ENCODE measurements at places on chromosomes 1 and 21.

- no peak for DNase-seq
Observed at GRCh38 chr1:210587566-210587965, 258.9 kb downstream of the HHAT start.

DNA sequence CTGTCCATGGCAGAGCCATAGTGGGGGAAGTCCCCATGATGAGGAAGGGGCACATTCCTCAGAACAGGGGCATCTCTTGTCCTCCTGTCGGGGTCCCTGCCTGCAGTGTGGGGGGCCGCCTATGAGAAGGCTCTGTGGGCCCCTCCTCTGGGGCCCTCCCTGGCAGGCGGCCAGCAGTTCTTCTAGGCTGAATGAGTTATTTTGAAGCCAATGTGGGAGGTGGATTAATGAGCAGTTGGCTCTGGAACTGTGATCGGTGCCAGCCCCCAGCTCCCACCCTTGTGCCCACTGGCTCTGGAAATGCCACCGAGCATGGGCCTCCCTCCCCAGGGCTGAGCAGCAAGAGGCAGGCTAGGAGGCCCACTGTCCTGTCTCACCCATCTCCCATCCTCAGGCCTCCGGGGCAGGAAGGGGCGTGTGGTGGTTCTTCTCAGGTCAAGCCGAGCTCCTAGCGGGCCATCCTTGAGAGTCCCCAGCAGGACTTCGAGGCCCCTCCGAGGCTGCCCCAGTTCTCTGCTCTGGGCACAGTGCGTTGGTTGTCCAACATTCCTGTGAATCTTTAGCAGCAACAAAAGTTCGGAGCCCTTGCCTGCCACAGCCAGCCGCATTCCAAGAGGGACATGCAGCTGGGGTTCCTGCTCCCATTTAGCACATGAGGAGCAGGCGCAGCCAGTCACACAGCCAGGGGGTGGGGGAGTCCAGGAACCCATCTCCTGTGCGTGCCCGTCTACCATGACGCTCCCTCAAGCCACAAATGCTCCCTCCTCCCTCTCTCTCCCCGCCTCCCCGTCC, 57.2 kb downstream of the EDN2 start:
- no peak for DNase-seq

GRCh38 chr1:119593805-119594204, 54.3 kb downstream of the ZNF697 start:
- DNase-seq = no peak

DNA sequence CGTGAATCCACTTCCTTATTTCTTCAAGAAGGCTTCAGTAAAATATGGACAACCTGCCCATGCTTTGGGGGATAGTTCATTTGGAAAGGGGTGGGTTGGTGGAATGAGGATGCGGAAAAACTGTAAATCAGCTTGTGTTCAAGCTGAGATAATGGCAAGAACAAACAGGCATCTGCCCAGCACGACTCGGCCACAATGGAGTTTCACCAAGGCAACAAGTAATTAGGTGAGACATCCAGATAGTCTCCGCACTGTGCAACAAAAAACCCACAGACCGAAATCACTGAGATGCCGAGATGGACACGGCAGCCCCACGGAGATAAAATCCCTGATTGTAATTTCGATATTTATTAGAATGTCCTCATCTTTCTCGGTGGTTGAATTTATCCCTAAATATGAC, 455.2 kb downstream of the AJAP1 start:
- DNase-seq = no peak

GRCh38 chr1:243396876-243397275, 141.0 kb downstream of the SDCCAG8 start:
- no peak for DNase-seq

GRCh38 chr1:236489710-236490377, 33.9 kb upstream of the LGALS8 start:
- DNase-seq = no peak

DNA sequence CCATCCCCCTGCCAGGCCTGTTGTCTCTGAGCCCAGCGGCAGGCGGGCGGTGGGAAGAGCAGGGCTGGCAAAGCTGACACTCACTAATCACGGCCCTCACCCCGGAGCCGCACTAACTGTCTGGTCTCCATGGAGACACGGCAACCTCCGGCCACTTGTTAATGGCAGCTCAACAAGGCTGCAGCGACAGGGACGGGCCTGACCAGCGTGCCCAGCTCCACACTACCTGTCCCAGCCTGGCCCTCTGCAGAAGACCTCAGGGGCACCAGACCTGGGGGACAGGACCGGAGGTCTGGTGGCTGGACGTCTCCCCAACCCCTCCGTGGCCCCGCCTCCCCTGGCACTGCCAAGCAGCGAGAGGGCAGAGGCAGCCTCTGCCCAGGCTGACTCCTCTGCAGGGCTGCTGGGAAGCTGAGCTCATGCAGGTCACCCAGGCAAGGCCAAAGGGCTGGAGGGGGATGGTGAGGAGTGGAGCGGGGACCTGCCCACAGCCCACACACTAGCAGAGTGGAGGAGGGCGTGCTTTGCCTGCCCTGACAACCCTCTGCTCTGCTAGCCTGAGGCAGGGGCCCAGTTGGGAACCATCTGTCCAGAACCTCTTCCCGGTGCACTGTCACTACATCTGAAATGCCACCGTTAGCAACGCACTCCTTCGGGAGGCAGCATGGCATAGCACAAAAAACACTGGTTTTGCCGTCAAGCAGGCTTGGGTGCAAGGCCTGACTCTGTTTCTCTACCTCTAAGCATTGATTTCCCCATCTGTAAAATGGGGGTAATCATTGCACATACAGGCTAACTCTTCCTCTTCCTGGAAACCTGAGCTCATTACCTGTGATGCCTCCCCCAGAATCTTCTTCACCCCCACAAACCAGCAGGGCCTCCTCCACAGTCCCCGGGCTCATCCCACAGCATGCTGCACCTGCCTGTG, 29.6 kb upstream of the WASF2 start:
- no peak for DNase-seq

DNA sequence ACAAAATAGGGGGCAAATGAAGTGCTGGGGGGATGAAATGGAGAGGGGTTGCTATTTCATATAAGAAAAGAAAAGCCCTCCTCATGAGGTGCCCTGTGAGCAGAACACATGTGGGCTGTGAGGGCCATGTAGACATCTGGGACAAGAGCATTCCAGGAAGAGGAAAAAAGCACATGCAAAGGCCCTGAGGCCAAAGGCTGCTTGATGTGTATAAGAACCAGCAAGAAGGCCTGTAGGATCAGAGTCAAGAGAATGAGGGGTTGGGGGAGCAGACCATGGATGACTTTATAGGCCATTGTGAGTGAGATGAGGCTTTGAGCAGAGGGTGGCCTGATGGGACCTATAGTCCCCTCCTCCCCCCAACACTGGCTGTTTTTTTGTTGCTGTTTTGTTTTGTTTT, 7.7 kb upstream of the RAB4A start:
- no peak for DNase-seq

DNA sequence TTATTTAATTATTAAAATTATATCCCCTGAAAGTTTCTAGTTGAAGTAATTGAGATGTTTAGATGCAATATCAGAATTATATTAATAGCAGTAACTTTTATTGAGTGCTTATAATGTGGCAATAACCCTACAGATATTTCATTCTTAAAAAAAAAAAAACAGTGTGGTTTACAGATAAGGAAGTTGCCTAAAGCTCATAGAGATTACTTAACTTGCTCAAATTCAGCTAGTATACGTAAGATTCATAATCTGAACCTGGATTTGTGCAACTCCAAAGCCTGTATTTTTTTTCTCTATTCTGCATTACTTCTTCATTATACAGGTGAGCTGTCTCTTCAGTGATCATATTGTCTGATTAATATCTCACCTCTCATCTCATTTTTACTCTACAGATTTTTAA, 156.0 kb upstream of the PTBP2 start:
- DNase-seq = no peak

GRCh38 chr1:32962248-32962896, 2.2 kb downstream of the RNF19B start:
- DNase-seq = no peak

DNA sequence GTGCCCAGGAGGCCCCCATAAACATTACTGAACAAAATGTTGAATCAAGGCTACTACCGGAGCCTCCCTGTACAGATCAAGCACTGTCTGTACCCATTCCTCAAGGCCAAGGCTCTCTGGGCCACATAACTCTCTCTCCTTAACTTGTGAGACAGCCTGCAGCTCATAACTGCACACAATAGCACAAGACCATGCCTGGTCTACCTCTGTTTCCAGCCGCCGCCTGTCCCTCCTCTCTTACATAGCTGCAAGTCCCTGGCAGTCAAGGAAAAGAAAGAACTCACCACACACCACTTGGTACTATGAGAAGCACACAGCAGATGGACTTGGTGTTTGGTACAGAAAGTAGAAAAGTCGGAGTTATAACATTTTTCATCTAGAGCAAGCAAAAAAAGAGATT, 91.1 kb downstream of the SSBP3 start:
- DNase-seq = no peak

DNA sequence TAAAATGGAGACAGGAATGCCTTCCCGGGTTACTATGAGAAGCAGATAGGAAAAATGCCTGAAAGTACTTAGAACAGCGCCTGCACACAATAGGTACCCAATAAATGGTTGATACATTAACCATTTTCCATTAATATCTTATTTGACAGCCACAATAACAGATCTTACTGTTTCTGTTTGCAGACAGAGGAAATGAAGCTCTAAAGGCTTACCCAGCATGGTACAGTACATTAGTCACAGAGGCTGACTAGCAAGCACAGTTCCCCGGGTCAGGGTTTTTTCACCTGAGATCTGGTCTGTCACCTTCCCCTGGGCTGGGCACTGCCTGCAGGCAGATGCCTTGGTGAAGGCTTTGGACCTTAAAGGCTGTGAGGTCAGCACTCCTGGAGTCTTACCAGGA, 2.9 kb downstream of the TRIM63 start:
- DNase-seq = no peak

DNA sequence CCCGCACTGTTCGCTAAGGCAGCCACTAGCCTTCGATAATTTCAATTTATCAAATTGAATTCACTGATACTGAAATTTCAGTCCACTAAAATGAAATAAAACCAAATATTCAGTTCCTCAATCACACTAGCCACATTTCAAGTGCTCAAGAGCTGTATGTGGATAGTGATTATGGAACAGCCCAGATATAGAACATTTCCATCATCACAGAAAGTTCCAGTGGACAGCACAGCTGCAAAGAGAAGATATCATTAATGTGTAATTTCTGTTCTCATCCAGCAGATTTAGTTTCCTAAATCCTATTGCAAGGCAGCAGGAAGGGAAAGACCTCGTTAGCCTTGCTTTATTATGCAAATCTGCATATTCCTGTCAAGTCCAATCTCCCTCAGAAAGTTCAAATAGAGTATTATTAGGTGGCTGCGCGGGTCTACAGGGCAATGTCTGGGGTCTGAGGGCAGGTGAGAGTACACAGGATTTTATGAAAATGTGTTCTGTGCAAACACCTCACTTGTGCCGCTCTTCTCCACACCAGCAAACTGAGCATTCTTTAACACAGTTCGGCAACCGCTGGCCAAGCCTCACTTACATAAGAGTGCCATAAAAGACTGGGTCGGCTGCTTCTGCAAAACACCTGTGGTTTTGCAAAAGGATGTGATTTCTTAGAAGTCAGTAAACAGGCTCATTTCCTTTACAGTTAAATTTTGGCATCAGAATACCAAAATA, 22.4 kb downstream of the CAPZB start:
- peak; percentile 54 for DNase-seq

DNA sequence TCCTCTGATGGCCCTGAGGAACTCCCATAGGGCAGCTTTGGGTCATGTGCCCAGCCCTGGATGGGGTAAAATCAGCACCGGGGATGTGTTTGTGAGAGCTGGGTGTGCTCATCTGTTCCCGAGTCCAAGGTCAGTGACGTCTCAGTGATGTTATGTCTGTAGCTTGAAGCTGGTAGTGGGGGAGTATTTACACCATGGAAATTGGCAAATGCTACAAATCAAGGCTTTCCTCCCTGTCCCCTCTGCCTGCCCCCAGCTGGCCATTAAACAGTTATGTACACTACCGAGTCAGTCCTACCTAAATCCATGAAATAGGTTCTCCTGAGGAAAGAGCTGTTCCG, 117.8 kb upstream of the SLC25A33 start:
- no peak for DNase-seq

- DNase-seq = no peak
Observed at GRCh38 chr1:116185161-116185701, 74.0 kb downstream of the MAB21L3 start.

- DNase-seq = no peak
Observed at GRCh38 chr1:53069663-53070327, 7.8 kb downstream of the PODN start.

DNA sequence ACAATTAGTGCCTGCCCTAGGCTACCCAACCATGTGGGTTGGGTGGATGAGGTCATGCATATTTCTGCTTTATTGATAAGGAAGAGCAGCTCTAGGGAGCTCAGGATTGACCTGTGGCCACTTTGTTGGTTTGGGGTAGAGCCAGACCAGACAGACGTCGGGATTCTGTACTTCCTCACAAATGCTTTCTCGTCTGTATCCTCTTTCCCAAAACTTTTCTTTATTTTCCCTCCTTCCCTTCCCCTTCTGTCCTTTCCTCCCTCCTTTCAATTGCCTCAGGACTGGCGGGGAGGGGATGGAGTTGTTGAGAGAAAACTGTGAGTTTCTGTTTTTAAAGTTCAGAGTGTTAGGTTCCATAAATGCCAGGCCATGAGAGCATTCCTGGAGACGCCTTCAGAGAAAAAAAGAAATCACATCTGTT, 68.0 kb downstream of the UCK2 start:
- DNase-seq = no peak

DNA sequence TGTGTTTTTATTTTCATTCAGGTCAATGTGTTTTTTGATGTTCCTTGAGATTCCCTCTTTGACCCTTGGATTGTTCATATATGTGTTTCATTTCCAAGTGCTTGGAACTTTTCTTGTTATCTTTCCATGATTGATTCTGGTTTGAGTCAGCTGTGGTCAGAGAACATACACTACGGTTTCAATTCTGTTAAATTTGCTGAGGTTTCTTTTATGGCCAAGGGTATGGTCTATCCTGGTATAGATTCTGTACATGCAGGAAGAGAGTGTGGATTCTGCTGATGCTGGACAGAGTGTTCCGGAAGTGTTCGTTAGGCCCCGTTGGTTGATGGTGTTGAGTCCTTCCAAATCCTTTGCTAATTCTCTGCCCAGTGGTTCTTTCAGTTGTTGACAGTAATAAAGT, 98.5 kb upstream of the COL6A1 start:
- no peak for DNase-seq

- DNase-seq = no peak
Observed at GRCh38 chr1:2941040-2941439, 80.2 kb upstream of the ACTRT2 start.

DNA sequence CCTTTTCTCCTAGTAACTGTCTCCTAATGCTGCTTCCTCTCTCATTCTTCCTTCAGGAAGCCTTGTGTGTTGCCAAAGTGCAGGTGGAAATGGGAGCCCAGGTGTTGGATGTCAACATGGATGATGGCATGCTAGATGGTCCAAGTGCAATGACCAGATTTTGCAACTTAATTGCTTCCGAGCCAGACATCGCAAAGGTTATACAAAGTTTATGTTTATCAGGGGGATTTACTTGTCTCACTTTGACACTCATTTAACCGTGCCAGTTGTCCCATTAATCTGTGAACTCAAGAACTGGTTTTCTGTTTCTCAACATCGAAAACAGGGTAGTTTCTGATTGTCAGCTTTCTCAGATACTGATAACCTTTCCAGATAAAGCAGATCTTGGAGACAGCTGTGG, 40.4 kb downstream of the MTR start:
- no peak for DNase-seq

All from T-helper 1 cell (primary cell).